ENCODE measurements at places on chromosomes 4 and X. TPM values are rescaled to one million over a fixed set of nuclear protein-coding genes. Genes with fewer than 3 reads are reported as not detected.

Gene MAGEA2
- not detected for polyA plus RNA-seq

Gene GUCY1A1
- not detected for polyA plus RNA-seq

Gene TBC1D9
- polyA plus RNA-seq = 59.4 TPM

Gene GABRQ
- not detected for polyA plus RNA-seq

Gene FAM47A
- polyA plus RNA-seq = not detected

Gene TMPRSS11A
- not detected for polyA plus RNA-seq

Gene HELT
- polyA plus RNA-seq = not detected

Gene ARSD
- polyA plus RNA-seq = 5.4 TPM

All from IgD-negative memory B cell (primary cell).